CD4-positive, alpha-beta T cell treated with Interleukin-6 for 4 hours (primary cell): ENCODE measurements at places on chromosomes 2 and 18.

- DNase-seq = no peak
These were observed 374.6 kb upstream of the LYPD1 start for GRCh38 chr2:133044556-133044955.

GRCh38 chr2:44770221-44771195 is 171.0 kb upstream of the SIX3 start:
- no peak for DNase-seq

DNA sequence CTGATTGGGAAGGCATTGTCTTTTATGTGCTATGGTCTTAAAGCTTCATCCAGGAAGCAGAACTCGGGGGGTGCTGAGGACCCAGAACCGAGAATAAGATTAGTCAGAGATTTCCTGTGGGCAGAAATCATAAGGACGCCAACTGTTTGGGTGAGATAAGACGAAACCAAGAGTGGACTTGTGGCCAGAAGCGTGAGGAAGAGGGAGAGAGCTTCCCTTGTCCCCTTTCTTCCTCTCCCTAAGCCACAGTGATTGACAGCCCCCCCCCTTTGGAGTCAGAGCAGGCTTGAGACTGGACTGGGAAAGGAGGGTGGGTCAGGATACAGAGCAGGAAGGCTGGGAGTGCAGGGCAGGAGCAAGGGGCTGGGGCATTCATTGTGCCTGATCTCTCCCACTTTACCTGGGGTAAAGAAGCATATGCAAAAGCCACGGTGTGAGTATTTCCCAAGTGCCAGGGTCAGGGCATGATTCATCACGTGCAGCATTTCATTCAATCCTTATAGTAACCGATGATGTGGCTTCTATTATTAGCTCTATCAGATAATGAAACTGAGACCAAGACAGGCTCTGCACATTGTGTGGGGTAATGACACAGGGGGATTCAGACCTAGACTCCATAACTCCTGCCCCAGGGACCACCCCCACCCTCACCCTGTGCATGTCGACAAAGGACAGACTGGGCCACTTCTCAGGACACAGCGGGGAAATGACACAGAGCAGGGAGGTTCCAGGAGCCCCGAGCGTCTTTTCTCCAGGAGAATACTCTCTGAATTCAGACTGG is 3.0 kb upstream of the IL1RN start:
- DNase-seq = no peak

DNA sequence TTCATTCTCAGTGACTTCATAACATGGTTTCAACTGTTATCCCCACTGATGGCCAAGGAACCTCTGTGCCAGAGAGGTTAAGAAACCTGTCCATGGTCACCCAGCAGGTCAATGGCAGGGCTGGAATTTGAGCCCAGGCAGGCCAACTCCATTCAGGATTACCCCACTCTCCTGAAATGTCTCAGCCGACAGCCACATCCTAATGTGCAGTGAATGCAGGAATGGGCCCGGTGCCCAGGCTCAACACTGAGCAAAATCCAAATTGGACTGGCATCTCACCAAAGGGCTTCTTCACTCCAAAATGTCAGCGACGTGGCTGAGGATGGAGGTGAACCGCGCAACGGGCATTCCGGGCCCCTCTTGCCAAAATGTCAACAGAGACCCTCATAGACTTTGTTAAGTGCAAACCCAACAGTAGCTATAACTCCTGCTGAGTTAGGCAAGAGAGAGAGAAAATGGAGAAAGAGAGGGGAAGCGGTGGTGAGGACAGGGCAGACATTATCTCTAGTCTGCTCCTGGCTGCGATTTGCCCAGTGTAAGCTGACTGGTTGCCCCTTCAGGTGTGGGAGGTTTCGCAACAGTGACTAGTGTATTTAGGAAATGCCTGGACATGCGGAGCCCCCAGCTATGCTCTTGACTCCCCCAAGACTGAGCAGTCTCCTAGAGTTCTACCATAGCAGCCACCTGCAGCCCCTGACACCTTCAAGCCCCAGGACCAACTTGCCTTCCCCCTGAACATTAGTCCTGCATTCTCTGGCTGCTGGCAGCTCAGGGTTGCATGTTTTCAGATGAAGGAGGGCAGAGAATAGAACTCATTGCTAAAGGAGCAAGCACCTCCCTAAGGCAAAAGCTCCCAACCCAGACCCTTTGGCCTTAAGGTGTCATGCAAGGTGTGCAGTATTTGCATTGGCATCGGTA is 167.7 kb downstream of the ANAPC1 start:
- DNase-seq = no peak

GRCh38 chr18:65737471-65737955 is 13.3 kb upstream of the CDH7 start:
- DNase-seq = no peak

- DNase-seq = no peak
These were observed 658.8 kb upstream of the ID2 start for GRCh38 chr2:8022908-8023640.

DNA sequence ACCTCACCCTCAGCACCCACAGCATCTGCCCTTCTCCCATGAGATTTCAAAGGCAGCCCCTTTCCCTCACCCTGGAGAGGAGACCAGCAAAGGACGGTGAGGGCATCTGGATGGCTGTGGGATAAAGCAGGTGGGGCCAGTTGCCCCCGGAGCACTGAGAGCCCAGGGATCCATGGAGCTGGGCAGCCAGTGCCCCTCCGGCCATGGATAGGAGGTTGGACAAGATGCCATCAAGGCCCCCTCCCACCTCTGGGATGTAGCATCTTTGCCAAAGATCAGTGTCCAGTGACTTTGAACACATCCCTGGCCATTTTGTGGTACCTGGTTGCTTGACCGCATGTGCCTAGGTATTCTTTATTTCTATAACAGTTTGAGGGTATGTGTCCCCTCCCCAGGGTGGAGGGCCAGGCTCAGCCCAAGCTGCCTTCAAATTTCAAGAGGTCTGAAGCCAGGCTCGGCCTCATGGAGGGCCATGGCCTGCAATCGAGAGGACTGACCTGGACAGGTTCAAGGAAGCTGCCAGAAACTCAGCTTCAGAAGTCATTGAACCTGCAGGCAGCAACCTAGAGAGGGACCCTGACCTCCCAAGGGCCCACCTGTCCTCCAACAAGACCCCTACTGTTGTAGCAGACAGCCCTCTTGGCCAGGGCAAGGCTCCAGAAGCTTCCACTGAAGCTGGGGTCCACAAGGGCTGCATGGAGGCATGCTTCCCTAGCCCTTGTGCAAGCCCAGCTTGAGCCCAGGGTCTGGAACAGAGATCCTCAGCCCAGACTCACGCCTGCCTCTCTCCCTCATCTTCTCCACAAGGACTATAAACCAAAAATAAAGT is 55.5 kb upstream of the BIN1 start:
- no peak for DNase-seq
